Articular chondrocyte of knee joint (primary cell): ENCODE measurements at places on chromosomes 4 and X. TPM values are rescaled to one million over a fixed set of nuclear protein-coding genes. Genes with fewer than 3 reads are reported as not detected.

TRPC5OS gene
- total RNA-seq: not detected in 2 replicates

GSX2 gene
- 0.43 TPM in 1 of 2 replicates, not detected in the other for total RNA-seq

TMSB15A gene
- 1.0 and 3.6 TPM in 2 replicates for total RNA-seq

MAGED4 gene
- 25.0 and 27.5 TPM in 2 replicates for total RNA-seq

JAKMIP1 gene
- not detected in 2 replicates for total RNA-seq
